GM23248 (cell line): ENCODE measurements at places on chromosomes 16 and 17. TPM values are rescaled to one million over a fixed set of nuclear protein-coding genes. Genes with fewer than 3 reads are reported as not detected.
A peak's percentile ranks its signal among the peaks of the same experiment; 100 is the strongest.

DNA sequence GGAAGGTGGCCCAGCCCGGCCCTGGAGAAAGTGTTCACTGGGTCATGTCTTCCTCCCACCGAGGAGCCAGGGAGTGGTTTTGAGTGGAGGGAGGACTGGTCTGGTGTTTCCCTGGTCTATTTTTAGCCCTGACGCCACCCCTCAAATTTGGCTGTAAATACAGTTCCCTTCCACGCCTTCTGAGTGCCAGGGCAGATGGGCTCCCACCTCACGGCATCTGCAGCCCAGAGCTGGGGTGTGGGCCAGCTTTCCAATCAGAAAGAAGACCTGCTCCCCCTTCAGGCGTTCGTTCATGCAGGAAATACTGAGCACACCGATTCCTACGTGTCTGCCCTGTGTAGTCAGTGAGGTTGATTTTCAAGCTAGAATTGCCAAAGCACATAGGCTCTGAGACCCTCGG is 53.7 kb downstream of the SNX20 start:
- H3K27ac ChIP-seq = no peak overlapping the region
- H3K36me3 ChIP-seq = no peaks in the 10 kb centered on the region
- H3K4me3 ChIP-seq = no peak overlapping the region
- DNase-seq = peak; percentile 18
- peaks cover 7% of the 10 kb centered on the region; the same call in 1 of the 2 replicates for H3K27me3 ChIP-seq
- no peaks in the 10 kb centered on the region for H3K4me1 ChIP-seq

- H3K27ac ChIP-seq = no peak overlapping the region
- H3K4me1 ChIP-seq = peaks cover 9% of the 10 kb centered on the region; the same call in 1 of the 2 replicates
- H3K36me3 ChIP-seq = no peaks in the 10 kb centered on the region
- no peaks in the 10 kb centered on the region for H3K27me3 ChIP-seq
- peak; percentile 64 for DNase-seq
- H3K4me3 ChIP-seq = no peak overlapping the region
These were observed 221.3 kb downstream of the CDH11 start for GRCh38 chr16:64900517-64900916.

- no peak for DNase-seq
- no peaks in the 10 kb centered on the region; the same call in 1 of the 2 replicates for H3K27me3 ChIP-seq
- no peaks in the 10 kb centered on the region for H3K36me3 ChIP-seq
- H3K4me1 ChIP-seq = 0 out of 2 replicates have a peak, but pooled peaks cover 3% of the 10 kb centered on the region
- no peak overlapping the region for H3K4me3 ChIP-seq
These were observed 147.4 kb downstream of the TMEM132E start for GRCh38 chr17:34726536-34727384.

GRCh38 chr17:40553694-40554534 is 11.4 kb downstream of the CCR7 start:
- no peaks in the 10 kb centered on the region for H3K36me3 ChIP-seq
- no peaks in the 10 kb centered on the region for H3K27me3 ChIP-seq
- peak overlapping the region; percentile 100 for H3K27ac ChIP-seq
- DNase-seq = peak; percentile 87
- peak overlapping the region; percentile 35 for H3K4me3 ChIP-seq

DNA sequence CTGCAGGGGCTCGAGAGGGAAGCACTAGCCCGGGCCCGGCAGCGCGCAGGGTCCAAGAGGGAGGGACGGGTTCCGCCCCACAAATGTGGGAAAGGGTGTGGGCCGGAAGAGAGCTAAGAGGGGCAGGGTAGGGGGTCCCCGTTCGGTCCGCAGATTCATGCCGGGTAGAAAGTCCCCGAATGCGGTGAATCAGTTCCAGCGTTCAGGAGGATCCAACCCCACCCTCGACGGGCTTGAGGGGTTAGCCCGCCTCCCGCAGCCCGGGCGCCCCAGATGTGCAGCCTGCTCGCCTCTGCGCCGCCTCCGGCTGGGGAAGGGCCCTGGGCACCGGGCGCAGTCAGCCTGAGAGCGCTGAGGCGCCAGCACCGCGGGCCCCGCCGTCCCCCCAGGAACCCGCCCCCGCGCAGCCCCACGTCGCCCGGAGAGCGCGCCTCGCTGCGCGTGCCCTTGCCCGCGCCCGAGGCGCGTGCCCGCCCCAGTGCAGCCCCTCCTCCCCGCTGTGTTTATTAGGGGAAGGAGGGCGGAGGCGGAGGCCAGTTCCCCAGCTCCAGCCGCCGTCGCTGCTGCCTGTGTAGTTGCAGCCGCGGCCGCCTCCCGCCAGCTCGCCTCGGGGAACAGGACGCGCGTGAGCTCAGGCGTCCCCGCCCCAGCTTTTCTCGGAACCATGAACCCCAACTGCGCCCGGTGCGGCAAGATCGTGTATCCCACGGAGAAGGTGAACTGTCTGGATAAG is at the start of gene LASP1:
Gene LASP1 (plus strand): TSS at position 533 of the 733 bp plus-strand sequence. CDS start 132 bp downstream, at position 665.
- DNase-seq = peak; percentile 97
- H3K36me3 ChIP-seq = no peaks in the 10 kb centered on the region; the same call in 1 of the 2 replicates
- H3K4me3 ChIP-seq = peak within 1 kb of the TSS; percentile 100
- peak within 1 kb of the TSS; percentile 96 for H3K27ac ChIP-seq
- H3K4me1 ChIP-seq = peaks cover 43% of the 10 kb centered on the region
- H3K27me3 ChIP-seq = no peaks in the 10 kb centered on the region

DNA sequence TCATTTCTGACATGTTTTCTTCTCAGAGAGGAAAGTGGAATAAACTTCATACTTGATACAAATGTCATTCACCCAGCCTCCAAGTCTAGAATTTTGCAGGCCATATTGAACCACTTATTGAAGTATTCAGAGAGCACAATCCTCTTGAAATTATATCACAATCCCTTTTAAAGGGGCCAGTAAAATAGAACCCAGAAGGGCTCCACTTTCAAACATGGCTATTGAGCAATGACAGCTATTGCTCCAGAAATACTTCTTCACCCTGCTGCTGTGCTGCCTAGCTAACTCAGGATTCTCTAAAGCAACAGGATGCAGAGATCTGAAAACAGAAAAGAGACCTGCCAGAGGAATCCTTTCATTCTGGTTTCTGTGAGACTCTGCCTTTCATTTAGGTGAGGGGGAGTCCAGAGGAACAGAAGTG is 275.0 kb upstream of the CDH5 start:
- no peaks in the 10 kb centered on the region for H3K27me3 ChIP-seq
- H3K4me3 ChIP-seq = no peak overlapping the region
- H3K27ac ChIP-seq = no peak overlapping the region
- peaks cover 27% of the 10 kb centered on the region for H3K4me1 ChIP-seq

GRCh38 chr16:57911743-57912142 is 59.2 kb downstream of the CNGB1 start:
- H3K4me3 ChIP-seq = no peak overlapping the region
- H3K27ac ChIP-seq = no peak overlapping the region
- H3K36me3 ChIP-seq = no peaks in the 10 kb centered on the region
- H3K27me3 ChIP-seq = no peaks in the 10 kb centered on the region; the same call in 1 of the 2 replicates
- DNase-seq = no peak

GRCh38 chr17:32161029-32161428 is 18.7 kb downstream of the RHOT1 start:
- peak overlapping the region; percentile 67 for H3K27ac ChIP-seq
- no peaks in the 10 kb centered on the region for H3K36me3 ChIP-seq
- DNase-seq = no peak
- H3K27me3 ChIP-seq = no peaks in the 10 kb centered on the region
- peaks cover 24% of the 10 kb centered on the region for H3K4me1 ChIP-seq

DNA sequence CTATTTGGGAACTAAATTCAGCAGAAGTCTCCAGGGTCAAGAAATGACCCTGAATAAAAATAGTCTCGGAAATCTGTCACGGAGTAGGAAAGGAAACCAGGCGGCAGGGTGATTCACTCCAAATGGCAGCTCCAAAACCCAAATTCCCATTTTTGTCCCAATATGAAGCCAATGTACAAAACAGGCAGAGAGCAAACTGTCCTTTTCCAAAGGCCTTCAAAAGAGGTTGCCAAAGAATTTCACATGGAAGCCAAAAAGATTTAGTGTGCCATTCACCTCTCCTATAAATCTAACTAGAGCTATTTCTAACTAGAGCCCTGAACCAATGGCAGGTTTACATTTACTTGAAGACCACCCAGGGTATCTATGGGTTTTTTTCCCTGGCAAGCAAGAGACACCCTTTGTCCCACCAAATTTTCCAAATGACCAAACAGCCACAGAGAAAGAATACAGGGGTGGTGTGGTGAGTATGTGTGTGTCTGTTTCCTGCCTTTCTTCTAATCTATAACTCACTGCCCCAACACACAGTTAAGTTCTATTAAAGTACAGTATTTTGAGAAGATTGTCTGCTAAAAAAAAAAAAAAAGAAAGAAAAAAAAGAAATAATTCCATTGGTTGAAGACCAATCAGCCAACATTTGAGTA is 6.8 kb downstream of the MYO1D start:
- H3K4me1 ChIP-seq = peaks cover 60% of the 10 kb centered on the region
- no peaks in the 10 kb centered on the region for H3K27me3 ChIP-seq
- DNase-seq = peak; percentile 71
- H3K4me3 ChIP-seq = peak overlapping the region; percentile 54
- peak overlapping the region; percentile 80 for H3K27ac ChIP-seq

DNA sequence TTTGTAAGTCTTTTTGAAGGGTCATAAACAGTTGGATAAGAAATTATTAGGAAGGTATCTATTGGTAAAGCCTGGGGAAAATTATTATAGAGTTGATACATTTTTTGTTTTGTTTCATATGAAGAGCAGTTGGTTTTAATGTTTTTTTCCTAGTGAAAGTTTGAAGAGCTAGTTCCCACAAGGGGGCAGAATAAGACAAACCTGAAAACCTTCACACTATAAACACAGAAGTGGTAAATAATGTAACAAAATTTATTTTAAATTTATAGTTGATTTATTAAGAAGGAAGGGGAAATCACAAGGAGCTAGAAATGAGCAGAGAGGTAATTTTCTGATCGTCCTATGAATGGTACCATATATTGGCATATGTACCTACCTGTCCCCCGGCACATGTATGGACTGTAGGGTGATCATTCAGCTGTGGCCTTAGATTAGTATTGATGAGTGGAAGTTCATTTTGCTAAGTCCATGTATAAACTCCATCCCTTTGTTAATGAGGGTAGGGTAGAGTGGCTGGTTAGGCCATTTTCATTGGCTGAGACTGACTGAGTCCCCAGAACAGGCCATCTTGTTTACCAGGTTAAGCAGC is 116.3 kb downstream of the TANC2 start:
- H3K27me3 ChIP-seq = no peaks in the 10 kb centered on the region
- H3K36me3 ChIP-seq = peaks cover 8% of the 10 kb centered on the region; the same call in 1 of the 2 replicates
- H3K27ac ChIP-seq = peak overlapping the region; percentile 33
- peak; percentile 60 for DNase-seq

DNA sequence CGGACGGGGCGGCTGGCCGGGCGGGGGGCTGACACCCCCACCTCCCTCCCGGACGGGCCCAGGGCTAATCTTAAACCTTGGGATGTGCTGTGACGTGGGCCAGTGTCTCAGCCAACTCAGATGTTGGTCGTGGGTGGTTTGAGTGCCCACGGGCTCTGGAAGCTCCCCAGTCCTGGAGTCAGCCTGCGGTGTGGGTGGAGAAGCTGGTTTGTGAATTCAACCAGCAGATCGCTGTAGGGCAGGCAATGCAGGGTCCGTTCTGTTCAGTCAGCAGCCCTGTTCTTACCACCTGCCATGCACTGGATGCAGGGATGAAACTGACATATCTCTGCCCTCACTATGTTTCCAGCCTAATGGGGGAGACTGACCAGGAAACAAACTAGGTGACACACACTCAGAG is 8.0 kb upstream of the ZNF500 start:
- no peak for DNase-seq
- no peaks in the 10 kb centered on the region for H3K27me3 ChIP-seq
- no peak overlapping the region for H3K4me3 ChIP-seq
- no peak overlapping the region for H3K27ac ChIP-seq

GRCh38 chr17:65283704-65284103 is 146.5 kb downstream of the RGS9 start:
- no peak overlapping the region for H3K4me3 ChIP-seq
- DNase-seq = peak; percentile 53
- no peak overlapping the region for H3K27ac ChIP-seq
- peaks cover 7% of the 10 kb centered on the region; the same call in 1 of the 2 replicates for H3K4me1 ChIP-seq
- H3K36me3 ChIP-seq = no peaks in the 10 kb centered on the region

- no peaks in the 10 kb centered on the region for H3K36me3 ChIP-seq
- no peak overlapping the region for H3K4me3 ChIP-seq
- H3K27ac ChIP-seq = no peak overlapping the region
- DNase-seq = peak; percentile 22
These were observed 295.4 kb downstream of the TOX3 start for GRCh38 chr16:52251495-52251894.

DNA sequence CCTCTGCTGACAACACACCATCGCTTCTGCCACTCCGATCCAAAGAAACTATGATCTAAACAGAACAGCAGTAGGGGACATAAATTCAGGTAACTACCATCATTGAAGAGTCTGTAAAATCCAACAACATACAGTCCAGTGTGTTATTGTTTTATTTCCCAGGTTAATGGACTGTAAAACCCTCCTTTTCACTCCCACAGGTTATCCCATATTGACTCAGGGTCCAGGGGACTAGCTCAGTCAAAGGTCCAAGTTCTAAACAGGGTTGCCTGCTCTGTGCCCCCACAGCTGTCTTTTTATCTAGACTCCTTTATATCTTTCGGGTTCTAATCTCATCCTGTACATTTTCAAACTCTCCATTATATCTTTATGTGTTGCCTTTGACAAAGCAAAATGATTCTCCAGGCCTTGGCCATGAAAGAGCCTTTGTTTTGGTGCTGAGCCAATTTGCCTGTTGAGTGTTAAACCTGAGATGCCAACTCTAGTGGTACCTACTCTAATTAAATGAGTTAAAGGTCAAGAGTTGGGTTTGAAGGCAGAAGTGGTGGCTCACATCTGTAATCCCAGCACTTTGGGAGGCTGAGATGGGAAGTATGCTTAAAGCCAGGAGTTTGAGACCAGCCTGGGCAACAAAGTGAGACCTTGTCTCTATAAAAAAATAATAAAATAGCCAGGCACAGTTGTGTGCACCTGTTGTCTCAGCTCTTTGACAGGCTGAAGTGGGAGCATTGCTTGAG is 80.5 kb downstream of the SNX11 start:
- no peak overlapping the region for H3K27ac ChIP-seq
- H3K36me3 ChIP-seq = no peaks in the 10 kb centered on the region
- H3K27me3 ChIP-seq = peaks cover 73% of the 10 kb centered on the region
- H3K4me3 ChIP-seq = no peak overlapping the region

Gene PRSS22
- total RNA-seq = not detected in 2 replicates

Gene KRT15
- total RNA-seq = 0.65 and 1.1 TPM in 2 replicates

Gene TPSD1
- total RNA-seq = not detected in 2 replicates

Gene KRT14
- 0.25 TPM in 1 of 2 replicates, not detected in the other for total RNA-seq

Gene PRR15L
- not detected in 2 replicates for total RNA-seq

Gene JUP
- total RNA-seq = 2.7 and 3.6 TPM in 2 replicates
